ENCODE measurements at places on chromosomes 3 and 15.

- no peak for DNase-seq
Measured at GRCh38 chr3:173396191-173397041, 1.1 kb upstream of the NLGN1 start.

GRCh38 chr15:75849167-75849566 lies 5.9 kb downstream of the UBE2Q2 start:
- no peak for DNase-seq

- DNase-seq = no peak
Measured at GRCh38 chr3:64355401-64355807, 130.1 kb upstream of the PRICKLE2 start.

DNA sequence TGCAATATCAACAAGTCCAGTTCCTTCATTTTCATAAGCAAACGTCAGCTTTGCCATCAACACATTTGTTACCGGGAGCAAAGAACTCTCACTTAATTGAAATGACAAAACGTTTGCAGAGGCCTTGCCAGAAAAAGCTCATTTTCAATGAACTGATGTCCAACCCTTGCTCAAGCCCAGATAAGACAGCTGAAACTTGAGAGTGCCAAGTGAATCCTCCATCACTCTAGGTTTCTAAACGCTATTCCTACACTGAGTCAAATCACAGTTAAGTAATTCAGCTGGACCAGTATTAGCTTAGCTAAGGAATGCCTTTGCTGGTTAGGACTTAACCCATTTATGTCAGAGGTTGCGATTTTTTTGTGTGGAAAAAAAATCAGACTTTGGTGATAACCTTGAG lies 11.5 kb downstream of the CHSY1 start:
- no peak for DNase-seq
